HEK293T (cell line): ENCODE measurements at places on chromosomes 1 and 21.

GRCh38 chr1:72062584-72062983 is 219.8 kb downstream of the NEGR1 start:
- DNase-seq: no peak

GRCh38 chr1:61368876-61369275 is 286.5 kb downstream of the NFIA start:
- no peak for DNase-seq

- DNase-seq: no peak
Observed at GRCh38 chr1:23805025-23805424, 4.5 kb upstream of the GALE start.

- DNase-seq: no peak
Observed at GRCh38 chr1:88371436-88372023, 312.5 kb upstream of the PKN2 start.

- no peak for DNase-seq
Observed at GRCh38 chr1:59238333-59238934, 58.5 kb upstream of the FGGY start.

- no peak for DNase-seq
Observed at GRCh38 chr1:235136111-235136510, 7.5 kb upstream of the TOMM20 start.

- no peak for DNase-seq
Observed at GRCh38 chr21:15498455-15498854, 231.3 kb upstream of the USP25 start.

DNA sequence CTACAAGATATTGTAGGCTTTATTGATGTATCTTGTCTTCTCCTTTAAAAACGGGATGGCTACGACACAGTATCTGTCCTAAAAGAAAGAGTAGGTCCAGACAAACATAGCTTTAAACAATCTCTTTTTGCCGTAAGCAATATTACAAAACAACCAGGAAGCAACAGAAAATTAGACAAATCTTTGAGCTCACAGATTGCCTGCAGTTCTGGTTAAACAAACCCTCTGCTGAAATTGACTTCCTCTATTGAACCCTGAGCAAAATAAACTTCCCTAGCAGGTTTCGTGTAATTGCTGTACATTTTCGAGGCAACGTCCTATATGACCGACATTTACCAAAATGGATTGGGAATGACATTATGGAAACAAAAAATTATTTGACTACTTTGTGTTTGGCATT is 50.6 kb downstream of the CHML start:
- DNase-seq: no peak

DNA sequence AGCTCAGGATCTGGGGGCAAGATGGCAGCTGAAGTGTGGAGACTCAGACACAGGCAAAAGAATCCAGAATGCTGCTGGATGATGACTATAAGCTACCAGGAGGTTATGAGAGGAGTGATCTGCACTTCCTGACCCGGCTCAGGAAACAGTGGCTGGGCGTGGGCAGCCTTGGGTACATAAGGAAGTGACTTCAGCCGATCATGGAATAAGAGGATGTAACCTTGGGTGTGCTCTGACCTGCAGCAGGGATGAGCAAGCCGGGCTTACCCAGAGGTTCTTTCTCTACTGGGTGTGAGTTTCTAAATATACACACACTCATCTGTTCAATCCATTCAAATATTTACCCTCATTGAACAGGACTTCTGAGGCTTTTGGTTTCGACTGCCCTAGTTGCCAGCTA is 62.7 kb downstream of the CD34 start:
- no peak for DNase-seq

GRCh38 chr1:245301162-245301580 is 146.4 kb downstream of the KIF26B start:
- no peak for DNase-seq

DNA sequence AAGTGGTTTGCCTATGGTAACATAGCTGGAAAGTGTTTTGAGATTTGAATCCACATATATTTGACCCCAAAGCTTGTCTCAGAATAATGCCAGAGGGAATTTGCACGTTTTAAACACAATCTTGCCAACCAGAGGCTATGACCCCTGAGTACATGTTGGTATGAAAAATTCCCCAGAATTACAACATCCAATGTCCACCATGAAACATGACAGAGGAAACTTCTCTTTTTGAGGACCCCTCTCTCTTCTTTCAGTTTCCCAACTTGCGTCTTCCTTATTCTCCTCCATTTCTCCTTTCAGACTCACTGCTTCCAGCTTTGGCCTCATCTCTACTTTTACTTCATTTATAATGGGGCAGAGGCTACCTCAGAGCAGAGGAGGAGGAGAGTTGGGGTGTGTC is 5.5 kb upstream of the KCNJ9 start:
- no peak for DNase-seq

- no peak for DNase-seq
Observed at GRCh38 chr1:116345843-116346242, 27.2 kb upstream of the ATP1A1 start.

GRCh38 chr21:45372732-45373355 is 32.1 kb upstream of the COL18A1 start:
- no peak for DNase-seq
